ENCODE measurements at places on chromosomes 16 and 17.
A peak's percentile ranks its signal among the peaks of the same experiment; 100 is the strongest.

DNA sequence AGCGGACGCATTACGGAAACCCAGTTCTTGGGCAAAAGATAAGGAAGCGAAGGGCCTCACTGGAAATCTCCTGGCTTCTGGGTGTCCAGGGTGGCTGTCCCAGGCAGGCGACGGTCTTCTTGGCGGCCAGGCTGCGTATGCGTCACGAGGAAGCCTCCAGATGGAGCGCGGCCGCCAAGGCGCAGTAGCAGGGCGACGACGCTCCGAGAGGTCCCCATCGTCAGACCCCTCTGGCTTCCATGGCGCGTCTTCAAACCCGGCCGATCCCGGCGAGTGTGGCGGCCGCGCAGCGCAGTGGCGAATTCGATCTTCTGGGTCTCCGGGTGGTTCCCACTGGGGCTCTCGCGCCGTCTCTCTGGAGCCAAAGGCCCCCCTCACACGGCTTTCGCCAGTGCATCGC, 13.8 kb upstream of the ANKRD40CL start:
- DNase-seq = no peak

DNA sequence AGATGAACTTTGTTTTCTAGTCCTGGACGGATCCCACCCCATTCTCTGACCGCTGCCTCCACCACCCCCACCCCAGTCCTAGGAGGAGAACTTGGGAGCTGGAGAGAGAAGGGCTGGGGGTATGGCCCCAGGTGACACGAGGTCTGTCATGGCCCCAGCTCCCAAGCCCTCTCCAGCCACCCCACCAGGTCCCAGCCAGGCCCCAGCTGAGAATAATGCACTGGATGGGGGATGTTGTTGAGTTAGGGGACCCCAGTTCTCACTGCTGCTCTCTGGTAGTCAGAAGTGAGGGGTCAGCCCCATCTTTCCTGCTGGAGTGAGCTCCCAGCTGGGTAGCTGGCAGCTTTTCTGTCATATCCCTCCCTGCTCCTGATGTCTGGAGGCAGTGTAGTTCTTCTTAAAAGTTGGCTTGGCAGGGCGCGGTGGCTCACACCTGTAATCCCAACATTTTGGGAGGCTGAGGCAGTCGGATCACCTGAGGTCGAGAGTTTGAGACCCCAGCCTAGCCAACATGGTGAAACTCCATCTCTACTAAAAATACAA, 4.6 kb upstream of the COL1A1 start:
- no peak for DNase-seq

GRCh38 chr16:11669380-11670146, 1.3 kb downstream of the SNN start:
- peak; percentile 13 for DNase-seq

GRCh38 chr17:59093145-59093701, 13.5 kb downstream of the TRIM37 start:
- no peak for DNase-seq

DNA sequence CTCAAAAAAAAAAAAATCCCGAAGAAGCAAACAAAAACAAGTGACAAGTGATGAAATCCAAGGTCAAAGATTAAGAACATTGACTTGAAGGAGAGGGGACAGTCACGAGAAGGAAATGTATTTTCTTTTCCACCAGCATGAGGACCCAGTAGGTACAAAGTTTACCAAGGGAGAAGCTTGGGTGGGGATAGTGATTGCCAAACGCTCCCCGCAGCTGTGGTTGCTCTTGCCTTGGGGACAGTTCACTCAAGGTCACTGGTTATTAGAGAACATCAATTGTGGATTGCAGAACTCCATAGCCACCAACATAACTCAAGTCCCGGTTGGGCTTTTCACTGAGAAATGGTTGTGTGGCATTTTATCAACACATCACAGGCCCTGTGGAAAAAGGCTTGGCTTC, 27.0 kb downstream of the RSL1D1 start:
- DNase-seq = peak; percentile 25

DNA sequence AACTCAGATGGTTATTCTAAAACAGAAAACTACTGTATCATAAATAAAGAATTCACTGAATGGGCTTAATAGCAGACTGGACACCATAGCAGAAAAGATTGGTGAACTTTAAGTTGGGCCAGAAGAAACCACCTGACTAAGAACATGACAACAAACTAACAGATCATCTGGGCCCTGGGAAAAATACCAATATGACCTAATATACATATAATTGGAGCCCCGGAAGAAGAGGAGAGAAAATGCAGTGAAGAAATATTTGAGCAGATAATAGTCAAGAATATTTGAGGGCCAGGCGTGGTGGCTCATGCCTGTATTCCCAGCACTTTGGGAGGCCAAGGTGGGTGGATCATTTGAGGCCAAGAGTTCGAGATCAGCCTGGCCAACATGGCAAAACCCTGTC, 25.5 kb upstream of the SDK2 start:
- DNase-seq = no peak

GRCh38 chr17:59676716-59677115, 30.5 kb downstream of the PTRH2 start:
- DNase-seq = no peak

GRCh38 chr17:16293931-16294330, 59.3 kb downstream of the CENPV start:
- DNase-seq = no peak

All from HFFc6 (cell line).